ENCODE measurements at places on chromosomes 2 and 18.

GRCh38 chr18:78972385-78972918 lies 7.2 kb upstream of the SALL3 start:
- no peak for DNase-seq

GRCh38 chr2:45567974-45568789 lies 42.9 kb downstream of the SRBD1 start:
- DNase-seq, result no peak

GRCh38 chr2:113232740-113233139 lies 46.0 kb downstream of the PAX8 start:
- no peak for DNase-seq

GRCh38 chr18:60024345-60024744 lies 124.5 kb downstream of the PMAIP1 start:
- DNase-seq, result no peak

GRCh38 chr2:43941966-43942365 lies 53.8 kb downstream of the LRPPRC start:
- DNase-seq, result no peak

GRCh38 chr18:79200546-79201268 lies 131.5 kb downstream of the ATP9B start:
- DNase-seq, result no peak

DNA sequence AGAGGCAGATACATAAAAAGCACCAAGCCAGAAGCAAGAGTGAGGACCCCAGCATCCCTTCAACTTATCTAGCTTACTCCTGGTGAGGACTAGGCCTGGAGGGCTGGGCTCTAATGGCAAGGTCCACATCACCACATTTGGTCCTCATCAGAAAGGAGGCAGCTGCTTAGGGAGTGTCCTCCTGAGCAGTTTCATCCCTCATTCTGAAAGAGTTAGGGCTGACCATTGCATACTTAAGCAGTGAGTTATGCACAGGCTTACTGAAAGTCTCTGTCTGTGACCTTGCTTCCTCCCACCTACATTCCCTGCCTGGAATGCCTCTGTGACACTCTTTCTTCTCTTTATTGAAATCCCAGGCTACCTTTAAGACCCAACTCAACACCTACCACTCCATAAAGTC lies 301.8 kb upstream of the ACVR2A start:
- no peak for DNase-seq

DNA sequence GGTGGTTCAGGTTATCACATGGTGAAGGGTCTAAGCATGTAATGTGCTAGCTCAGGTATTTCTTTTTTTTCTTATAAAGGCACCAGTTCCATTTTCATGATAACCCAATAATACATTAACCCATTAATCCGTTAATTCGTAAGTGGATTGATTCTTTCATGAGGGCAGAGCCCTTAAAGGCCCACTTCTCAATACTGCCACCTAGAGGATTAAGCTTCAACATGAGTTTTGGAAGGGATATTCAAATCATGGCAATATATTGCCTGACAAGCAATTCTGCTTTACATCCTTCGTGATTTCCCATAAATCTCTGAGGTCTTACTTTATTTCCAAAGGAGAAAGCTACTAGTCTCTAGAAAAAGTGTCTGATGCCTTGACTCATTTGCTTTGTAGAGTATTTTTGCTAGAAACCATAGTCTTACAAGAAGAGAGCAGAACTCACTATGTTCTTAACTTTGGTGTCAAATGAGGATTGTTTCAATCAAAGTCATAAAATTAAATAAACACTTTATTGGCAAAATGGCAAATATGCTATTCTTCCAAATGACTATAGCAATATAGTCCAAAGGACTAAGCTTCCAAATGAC lies 271.3 kb downstream of the KCNS3 start:
- DNase-seq, result no peak

Measured in CD8-positive, alpha-beta T cell (primary cell).